ENCODE measurements at places on chromosomes 1 and 21. TPM values are rescaled to one million over a fixed set of nuclear protein-coding genes. Genes with fewer than 3 reads are reported as not detected.

Gene CDC7
- total RNA-seq, result 2.3 TPM

Gene FMO3
- total RNA-seq, result 0.50 TPM

Gene TTC34
- total RNA-seq, result 0.07 TPM

Gene LAX1
- total RNA-seq, result under 0.01 TPM

Gene PHLDA3
- total RNA-seq, result 334 TPM

Gene ST7L
- total RNA-seq, result 9.9 TPM

Gene CRABP2
- total RNA-seq, result 22.9 TPM

Gene ATP1A4
- not detected for total RNA-seq

Gene KCNH1
- total RNA-seq, result not detected

Gene SLC30A10
- total RNA-seq, result 0.07 TPM

Measured in nasal cavity respiratory epithelium epithelial cell of viscerocranial mucosa (primary cell).